ENCODE measurements at places on chromosomes 11 and 22.
A peak's percentile ranks its signal among the peaks of the same experiment; 100 is the strongest.

DNA sequence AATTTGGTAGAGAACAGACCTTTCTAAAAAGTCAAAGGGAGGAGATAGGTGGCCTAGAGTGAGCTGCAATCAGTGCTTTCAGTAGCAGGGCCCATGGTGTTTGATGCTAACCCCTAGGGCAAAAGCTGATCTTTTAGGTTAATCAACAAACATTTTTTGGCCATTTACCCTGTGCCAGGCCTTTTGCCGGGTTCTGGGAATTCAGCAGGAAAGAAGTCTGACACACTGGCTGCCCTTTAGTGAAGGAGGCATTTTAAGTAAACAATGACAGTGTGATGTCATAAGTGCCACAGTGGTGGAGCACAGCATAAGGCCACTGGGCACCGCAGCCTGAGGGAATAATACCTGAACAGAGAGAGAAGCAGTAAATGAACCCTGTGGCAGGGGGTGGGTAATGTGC, 29.0 kb downstream of the C22orf31 start:
- no peak for DNase-seq

- no peak for DNase-seq
Measured at GRCh38 chr11:77656362-77656761, 18.8 kb upstream of the CLNS1A start.

DNA sequence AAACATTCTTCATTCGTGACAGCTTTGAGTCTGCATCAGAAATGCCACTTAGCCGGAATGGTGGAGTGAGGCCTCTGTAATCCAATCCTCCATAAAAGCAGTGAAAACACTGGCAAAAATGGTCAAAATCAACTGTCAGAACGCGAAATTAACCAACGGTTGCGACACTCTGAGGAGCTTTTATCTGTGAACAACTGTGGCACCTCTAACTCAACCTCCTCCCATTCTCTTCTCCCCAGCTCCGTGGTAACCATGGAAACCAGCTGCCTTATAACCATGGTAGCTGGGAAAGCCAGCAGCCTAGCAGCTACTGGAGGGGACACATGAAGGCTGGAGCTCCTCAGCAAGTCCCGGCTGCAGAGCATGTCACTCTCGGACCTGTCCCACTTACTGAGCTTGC, 20.3 kb downstream of the AP2A2 start:
- DNase-seq: no peak

GRCh38 chr22:38021206-38021605, 36.0 kb upstream of the PICK1 start:
- DNase-seq: no peak

DNA sequence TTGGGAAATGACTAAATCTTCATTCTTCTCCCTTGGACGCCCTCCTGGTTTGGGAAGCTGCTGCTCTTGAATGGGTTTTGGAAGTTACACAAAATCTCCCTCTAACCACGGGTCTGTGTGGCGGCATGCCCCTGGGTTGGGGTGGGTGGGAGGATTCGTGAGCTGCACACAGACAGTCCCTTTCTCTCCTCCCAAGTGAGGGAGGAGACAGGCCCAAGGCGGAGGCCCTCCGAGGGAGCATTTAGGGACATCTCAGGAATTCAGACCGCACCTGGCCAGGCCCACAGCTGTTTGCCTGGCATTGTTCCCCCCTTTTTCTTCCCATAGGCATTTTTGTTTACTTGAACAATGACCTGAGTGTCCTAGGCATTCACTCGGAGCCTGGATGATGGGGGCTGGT, 94.1 kb downstream of the MPPED1 start:
- DNase-seq: no peak

DNA sequence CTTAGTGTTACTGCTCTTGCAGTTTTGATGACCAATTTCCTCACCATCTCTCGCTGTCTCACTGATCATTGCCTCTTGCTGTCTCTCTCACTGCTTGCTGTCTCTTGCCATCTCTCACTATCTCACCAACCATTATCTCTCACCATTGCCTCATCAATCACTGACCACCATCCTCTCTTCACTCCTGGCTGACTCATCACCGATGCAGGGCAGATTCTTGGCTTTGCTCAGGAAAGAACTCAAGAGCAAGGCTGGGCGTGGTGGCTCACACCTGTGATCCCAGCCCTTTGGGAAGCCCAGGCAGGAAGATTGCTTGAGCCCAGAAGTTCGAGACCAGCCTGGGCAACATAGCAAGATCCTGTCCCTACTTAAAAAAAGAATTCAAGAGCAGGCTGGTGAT, 66.3 kb upstream of the SYN3 start:
- no peak for DNase-seq

DNA sequence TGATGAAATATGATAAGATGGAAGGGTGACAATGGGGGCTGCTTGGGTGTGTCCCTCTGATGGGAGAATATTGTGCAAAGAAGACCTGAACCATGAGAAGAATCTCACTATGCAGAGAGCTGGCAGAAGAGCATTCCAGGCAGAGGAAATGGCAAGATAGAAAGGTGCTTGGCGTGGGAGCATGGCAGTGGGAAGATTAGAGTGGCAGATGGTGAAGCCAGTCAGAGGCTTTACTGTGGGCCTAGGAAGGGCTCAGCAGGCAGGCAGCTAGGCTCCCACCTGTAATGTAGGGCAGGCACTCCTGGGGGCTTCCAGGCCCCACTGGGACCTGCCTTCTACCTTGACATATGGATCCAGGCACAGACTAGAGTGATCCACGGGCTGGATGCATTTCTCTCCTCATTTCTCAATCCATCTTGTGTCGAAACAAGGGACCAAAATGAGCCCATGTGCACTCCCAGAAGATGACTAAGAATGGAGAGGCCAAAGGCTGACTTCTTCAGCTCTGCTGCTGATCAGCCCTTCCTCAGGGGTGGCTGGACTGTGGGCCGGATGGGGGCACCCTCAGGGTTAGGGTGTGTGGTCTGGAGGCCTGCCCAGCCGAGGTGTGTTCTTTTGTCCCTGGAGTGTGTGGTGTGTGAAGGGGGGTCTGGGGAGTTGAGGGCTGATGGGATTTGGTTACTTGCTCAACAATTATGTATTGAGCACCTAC, 88.3 kb downstream of the TSPAN18 start:
- DNase-seq: no peak

DNA sequence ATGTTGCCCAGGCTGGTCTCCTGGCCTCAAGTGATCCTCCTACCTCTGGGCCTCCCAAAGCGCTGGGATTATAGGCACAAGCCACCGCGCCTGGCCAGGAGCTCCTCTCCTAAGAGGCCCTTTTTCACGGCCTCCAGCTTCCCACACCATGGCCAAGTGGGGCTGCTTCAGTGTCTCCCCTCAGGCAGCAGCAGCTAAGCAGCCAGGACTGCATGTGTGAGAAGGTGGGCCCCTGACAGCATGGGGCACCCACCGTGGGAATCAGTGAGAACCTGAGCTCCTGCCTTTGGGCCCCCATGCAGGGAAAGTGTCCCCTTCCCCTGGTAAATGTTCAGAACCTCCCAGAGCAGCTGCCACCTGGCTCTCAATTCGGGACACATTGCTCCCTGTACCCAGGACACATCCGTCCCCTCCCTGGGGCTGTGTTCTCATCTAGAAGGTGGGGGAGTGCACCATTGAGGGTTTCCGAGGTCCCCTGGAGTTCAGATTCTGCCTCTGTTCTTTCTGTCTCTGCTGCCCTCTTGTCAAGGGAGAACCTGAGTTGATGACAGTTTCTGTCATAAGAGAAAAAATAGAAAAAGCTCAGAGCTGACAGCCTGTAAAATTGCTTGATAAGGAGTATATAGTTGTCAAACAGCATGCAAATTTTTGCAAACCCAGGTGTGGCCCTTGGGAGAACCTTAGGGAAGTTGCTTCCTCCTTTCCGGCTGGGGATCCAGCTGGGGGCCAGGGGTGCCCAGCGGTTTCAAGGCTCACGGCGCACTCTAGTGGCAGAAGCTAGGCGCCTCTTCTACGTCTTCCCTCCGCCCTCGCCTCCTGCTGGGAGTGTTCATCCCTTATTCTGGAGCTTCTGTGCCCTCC, 29.7 kb downstream of the FAM83F start:
- DNase-seq: peak; percentile 27

DNA sequence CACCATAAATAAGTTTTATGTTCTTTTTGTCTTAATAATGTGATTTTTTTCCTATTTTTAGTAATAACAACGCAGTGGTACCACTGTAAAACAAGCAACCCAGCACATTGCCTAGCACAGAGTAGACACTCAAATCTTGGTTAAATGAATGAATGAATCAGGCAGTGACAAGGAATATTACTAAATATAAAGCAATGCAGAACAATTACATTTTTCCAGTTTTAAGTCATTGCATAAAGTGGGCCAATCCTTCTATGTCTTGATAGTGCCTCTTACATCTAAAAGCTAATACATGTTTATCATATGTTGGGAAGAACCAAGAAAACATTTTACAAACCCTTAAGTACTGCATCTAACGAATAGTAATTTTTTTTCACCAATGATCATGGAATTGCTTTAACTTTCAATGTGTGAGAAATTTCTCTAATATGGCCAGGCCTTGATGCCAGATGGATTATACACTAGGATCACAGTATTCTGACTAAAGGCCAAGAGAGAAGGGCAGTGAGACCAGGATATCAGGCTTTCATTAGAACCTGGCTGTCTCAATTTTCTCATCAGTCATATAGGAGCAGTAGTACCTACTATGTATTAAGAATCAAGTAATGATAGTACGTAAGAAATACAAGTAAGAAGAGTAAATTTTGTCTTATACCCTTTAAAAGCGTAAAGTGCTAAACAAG, 88.5 kb downstream of the TRIM44 start:
- DNase-seq: no peak

GRCh38 chr11:128832121-128832497, 35.0 kb downstream of the KCNJ1 start:
- DNase-seq: no peak

DNA sequence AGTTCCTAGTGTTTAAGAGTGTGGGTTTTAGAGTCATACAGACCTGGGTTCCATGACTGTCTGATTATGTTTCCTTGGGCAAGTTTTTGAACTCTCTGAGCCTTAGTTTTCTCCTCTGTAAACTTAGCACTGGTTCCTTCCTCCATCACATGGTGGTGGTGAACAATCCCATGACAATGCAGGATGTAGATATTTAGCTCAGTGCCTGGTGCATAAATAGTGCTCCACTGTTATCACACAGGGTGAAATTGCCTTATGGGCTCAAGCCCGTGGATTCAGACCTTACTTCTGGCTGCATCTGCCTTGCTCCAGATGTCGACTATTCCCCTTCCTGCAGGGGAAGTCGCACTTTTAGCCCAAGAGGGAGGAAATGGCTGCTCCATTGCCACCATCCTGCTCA, 62.7 kb downstream of the LDLRAD3 start:
- no peak for DNase-seq

- DNase-seq: no peak
Measured at GRCh38 chr11:83132191-83132590, 24.7 kb upstream of the PCF11 start.

DNA sequence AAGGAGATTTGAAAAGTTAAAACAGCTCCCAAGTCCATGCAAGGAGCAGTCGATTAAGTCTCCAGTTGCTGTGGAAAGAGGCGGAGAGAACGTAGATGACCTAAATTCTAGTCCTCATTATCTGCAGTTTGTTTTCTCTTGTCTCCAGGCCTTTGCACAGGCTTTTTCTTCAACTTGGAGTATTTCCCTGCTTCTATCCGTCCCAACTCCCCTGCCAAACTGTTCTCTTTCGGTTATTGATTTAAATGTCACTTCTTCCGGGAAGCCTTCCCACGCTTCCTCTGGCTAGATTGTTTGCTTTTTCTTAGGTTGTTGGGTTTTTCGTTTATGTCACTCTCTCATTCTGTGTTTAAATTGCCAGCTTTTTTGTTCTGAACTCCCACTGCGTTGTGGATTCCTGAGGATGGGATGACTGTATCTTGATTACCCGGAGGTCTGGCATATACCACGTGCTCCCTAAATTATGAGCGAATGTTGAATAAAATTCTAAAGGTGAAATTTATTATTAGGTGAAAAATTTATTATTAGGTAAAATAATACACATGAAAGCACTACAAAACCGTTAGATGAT, 463 bp downstream of the TMEM126B start:
- DNase-seq: no peak

DNA sequence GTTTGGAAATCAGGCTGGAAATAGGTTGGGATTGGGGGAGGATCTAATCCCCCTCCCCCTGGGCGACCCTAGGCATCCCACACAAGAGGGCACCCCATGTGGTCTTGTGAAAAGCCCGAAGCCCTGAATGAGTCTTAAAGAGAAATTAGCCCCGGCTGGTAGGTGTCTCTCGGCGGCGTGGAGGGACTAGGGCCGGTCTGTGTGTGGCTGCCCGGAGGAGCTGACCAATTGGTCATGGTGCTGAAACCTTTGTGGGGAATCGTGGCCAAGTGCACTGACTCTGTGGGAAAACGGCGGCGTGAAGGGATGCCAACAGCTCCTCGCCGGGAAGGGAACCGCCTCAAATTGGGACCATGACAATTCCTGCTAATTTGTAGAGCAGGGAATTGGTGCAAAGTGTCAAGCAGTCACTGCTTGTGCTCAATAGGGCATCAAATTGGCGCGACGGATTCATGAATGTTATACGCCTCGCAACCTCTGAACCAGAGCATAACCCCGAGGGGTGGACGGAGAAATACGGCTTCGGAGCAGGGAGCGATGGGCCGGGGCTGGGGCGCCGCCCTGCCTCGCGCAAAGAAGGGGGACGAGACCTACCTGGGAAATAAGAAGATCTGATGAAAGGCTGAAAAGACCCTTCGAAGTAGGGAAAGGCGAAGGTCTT, 1.5 kb downstream of the DBX1 start:
- no peak for DNase-seq

- DNase-seq: no peak
Measured at GRCh38 chr11:63663809-63664208, 7.4 kb downstream of the ATL3 start.

DNA sequence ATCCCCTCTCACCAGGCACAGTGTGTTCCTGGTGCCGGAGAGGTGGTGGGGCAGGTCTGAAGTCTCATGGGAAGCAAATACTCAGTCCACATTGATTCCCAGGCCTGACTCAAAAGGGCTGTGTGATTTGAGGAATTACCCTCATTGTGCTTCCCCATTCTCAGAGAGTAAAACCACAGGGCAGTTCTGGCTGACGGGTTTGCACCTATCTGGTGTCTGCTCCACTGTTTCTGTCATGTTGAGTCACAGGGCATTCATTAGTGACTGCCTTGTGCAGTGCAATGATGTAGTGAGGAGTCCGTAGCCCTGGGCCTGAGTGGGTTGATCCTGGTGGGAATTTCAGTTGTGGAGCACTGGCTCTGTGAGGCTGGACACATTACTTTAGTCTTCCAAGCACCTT, 85.2 kb upstream of the ARHGAP20 start:
- DNase-seq: no peak

- no peak for DNase-seq
Measured at GRCh38 chr22:37529652-37530345, 10.6 kb upstream of the CARD10 start.

All from stimulated activated CD8-positive, alpha-beta memory T cell treated with anti-CD3 and anti-CD28 coated beads, Interleukin-15, amount 100 ng/mL, for 48 hours (primary cell).